ENCODE measurements at places on chromosomes 16 and 17.

DNA sequence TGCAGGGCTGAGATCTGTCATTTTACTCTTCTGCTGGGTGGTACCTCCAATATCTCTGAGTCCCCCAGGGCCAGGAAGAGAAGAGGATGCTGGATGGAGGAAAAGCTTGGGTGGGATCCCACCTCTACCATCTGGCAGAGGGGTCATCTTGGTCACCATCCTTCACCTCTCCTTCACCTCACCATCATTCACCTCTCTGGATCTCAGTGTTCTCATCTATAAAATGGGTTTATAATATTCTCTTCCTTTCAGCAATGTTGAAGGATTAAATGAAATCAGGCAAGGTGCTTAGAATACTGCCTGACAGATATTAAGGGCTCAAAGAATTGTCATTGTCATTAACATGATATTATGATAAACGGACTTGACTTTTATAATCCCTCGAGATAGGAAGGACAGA, 195.8 kb downstream of the SNX29 start:
- no peak for DNase-seq

DNA sequence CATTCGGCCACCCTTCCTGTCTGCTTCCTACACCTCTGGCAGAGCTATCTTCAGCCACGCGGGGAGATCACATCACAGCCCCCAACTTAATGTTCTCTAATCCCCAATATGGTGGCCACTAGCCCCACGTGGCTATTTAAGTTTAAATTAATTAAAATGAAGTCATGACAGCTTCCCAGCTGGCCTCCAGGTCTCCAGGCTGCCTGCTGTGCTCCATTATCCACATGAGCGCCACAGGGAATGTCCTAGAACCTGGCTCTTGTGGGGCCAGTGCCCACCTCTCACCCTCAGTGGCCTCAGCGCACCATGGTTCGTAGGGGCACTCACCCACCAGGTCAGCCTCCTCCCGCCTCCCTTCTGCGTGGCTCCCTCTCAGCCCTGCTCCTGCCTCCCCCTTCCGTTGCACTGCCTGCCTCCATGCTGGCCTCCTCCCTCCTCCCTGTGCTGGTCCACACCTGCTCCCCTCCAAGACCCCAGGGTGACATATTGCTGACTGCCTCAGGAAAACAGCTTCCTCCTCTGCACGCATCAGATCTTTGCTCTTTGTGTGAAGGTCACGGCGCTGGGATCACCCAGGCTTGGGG, 47.7 kb downstream of the IRF8 start:
- DNase-seq, result no peak

DNA sequence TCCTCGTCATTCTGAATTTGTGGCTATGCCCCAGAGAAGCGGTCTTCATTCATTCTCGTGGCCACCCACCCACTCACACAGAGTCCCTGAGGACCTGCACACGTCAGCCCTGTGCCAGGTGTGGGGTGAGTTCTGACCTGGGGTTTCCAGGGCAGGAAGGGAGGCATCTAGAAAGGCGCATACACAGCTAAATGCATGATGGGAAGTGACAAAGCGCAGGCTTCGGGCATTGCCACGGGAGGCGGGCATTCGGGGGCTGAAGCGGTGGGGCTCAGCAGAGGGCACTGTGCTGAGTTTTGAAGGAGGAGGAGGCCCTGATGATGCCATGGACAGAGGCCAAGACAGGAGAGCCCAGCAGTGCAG, 10.9 kb downstream of the UBALD2 start:
- DNase-seq, result no peak

DNA sequence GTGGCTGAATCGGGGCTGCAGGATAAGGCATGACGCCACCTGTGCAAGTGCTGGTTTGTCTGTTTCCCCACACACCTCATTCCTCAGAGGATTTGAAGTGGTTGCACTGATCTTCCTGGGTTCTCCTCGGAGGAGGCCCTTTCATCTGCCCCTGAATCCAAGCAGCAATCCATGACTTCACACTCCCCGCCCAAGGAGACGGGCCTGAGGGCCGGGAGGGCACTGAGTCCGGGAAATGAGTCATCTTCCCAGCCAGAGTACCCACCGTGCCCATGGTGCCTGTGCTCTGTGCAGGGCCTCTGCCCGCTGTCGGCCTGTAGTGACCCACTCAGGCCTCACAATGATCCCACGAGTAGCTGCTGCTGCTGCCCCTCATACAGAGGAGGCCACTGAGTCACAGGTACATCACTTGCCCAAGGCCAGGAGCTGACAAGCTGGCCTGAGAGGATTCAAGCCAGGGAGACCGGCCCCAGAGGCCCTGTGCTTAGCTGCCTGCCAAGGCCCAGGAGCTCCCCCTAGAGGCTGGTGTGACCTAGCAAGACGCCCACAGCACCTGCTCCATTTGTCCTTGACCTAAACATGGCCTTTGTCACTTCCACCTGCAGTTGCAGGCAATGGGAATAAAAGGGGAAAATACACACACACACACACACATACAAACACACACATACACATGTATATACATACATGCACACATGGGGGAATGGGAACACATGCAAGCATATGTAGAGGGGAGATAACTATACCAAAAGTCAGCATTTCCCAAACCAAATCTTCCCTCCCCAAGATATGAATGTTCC, 240.0 kb downstream of the C16orf95 start:
- DNase-seq, result no peak

DNA sequence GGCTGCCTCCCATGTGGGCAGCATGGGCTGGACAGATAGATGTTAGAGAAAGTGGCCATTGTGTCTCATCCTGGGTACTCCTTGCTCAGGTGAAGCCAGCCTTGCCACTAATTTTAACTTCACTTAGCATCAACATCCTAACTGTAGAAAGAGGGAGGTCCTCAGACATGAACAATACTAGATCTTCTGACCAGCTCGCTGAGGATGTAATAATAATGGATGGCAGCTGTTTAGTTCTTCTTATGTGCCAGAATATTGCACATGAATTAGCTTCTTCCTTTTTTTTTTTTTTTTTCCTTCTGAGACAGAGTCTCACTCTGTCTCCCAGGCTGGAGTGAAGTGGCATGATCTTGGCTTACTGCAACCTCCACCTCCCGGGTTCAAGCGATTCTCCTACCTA, 232.4 kb downstream of the CCDC182 start:
- no peak for DNase-seq

- no peak for DNase-seq
These were observed 23.1 kb downstream of the LITAFD start for GRCh38 chr16:8905168-8905762.

- DNase-seq, result no peak
These were observed 59.7 kb downstream of the B9D1 start for GRCh38 chr17:19302791-19303331.

DNA sequence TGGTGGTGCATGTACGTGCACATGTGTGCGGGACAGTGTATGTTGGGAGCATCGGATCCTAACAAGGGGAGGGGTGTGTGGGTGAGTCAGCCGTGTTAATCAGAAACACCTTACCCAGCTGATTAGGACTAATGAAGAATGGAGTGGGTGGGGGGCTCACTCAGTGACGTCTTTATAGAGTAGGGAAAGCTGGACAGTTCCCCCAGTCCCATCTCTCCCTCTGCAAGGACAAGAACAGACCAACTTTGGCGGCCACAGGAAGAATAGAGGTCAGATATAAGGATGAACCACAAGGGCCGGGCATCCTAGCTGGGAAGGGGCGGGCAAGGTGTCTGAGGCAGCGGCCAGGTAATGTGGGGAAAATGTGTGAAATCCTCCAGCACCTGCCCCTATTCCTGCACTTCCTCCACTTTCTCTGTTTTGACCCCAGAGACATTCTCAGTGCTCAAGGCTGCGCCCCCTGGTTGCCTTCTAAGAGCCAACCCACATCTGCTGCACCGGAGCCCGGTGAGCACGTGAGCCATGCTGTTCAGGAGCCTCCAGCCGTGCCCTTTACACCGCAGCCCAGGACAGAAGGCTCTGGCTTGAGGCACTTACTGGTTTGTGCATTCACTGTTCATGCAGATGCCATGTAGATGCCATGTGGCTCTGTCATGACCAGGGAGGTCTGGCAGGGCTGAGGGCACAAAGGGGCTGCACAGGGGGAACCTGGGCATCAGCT, 18.9 kb upstream of the TBX21 start:
- no peak for DNase-seq

GRCh38 chr17:71361656-71362450, 759.0 kb upstream of the SOX9 start:
- no peak for DNase-seq

All from left renal cortex interstitium (tissue), 4 donors.